ENCODE measurements at places on chromosomes 16 and 17.
A peak's percentile ranks its signal among the peaks of the same experiment; 100 is the strongest.

DNA sequence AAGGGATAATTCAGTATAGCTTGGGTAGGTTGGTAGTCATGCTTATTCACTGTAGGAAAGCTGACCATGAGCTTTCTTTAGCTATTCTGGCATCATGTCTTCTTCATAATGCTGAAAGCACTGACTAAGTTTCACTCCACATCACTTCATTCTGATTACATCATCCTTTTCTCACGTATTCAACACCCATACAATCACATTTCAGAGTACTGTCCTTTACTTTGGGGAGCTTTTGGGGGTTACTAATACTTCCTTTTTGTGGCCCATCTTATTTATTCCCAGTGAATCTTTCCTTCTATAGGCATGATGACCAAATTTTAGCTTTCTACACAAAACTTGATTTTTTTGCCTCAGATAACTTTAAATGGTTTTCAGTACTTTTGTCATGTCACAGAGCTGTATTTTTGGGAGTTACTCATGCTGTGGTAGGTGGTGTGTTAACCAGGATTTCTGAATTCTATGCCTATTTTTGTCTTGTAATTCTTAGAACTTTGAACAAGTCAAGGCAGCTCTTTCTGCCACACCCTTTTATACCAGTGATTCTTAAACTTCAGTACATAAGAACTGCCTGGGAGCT, 23.5 kb downstream of the TADA2A start:
- no peak for DNase-seq

GRCh38 chr16:84617791-84618580, at the start of gene COTL1:
COTL1 (minus strand) TSS chr16:84618078; CDS start chr16:84617914, 164 bp downstream.
- DNase-seq = peak; percentile 88

DNA sequence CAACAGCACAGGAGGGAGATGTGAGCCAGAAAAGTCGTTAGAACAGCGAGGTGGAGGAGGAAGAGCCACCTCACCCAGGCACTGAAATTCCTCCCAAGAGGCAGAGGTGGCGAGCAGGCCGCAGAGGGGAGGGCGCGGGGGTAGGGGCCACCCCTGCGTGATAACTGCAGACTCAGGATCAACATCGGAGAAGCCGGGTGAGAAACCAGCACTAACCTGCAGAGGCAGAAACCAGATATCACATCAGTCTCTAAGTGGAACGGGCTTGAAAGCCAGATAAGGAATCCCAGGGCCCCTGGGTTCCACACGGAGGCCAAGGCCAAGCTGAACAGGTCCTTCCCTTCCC, 39.4 kb upstream of the ZC3H18 start:
- DNase-seq = no peak

DNA sequence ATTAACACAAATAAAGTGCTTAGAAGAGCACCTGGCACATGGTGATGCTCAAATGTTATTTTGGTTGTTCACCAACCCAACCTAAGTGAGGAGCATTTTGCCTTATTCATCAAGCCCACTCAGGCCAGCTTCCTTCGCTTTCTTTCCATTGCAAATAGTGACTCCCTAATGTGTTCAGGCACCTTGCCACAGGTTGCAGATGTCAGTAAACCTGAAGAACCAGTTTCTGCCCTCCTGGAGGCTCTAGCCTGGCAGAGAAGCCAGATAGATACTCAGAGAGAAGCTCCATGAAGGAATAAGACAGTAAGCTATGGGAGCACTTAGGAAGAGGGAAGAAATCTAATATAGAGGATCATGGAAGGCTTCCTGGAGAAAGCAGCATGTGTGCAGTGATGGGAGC, 23.9 kb downstream of the GPR139 start:
- DNase-seq = no peak

GRCh38 chr17:28684963-28685362, 23.0 kb downstream of the SUPT6H start:
- DNase-seq = peak; percentile 68

- no peak for DNase-seq
Measured at GRCh38 chr16:72291531-72291981, 119.6 kb upstream of the PMFBP1 start.

DNA sequence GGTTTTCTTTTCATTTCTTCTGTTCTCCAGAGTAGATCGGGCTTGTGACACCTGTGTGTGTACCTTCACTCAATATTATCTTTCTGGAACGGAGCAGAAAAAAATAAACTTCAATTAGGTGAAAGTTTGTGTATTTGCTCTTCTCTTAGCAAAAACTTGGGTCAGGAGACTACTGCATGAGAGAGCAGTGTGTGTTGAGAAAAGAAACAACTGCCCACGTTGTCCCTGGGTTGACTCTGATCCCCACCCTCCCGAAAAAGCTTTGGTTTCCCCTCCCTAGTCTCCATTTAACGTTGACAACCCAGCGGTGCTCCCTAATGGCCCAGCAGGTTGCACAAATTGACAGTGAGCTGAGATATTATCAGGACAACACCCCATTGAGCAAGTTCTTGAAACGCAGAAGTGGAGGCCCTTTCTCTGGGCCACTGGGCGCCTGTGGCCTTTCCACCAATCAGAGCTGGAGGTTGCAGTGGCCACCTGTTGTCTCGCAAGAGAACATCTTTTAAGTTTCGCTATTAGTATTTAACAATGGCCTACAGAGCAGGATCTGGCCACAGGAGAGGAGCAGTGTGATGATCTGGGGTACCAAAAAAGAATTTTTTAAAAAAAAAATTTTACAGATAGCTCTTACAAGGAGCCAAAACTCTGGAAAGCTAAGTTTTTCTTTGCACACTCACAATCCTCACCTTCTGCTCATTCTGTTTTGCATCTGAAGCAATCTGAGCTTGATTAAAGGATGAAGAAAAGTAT, 1.5 kb upstream of the TOX3 start:
- no peak for DNase-seq

- DNase-seq = no peak
Measured at GRCh38 chr17:4790705-4791088, 1.9 kb downstream of the GLTPD2 start.
